Activated CD4-positive, alpha-beta T cell treated with anti-CD3 and anti-CD28 coated beads for 24 hours (primary cell): ENCODE measurements at places on chromosomes 7 and 10.

GRCh38 chr10:32985775-32986350 is 27.8 kb upstream of the ITGB1 start:
- no peak for DNase-seq

DNA sequence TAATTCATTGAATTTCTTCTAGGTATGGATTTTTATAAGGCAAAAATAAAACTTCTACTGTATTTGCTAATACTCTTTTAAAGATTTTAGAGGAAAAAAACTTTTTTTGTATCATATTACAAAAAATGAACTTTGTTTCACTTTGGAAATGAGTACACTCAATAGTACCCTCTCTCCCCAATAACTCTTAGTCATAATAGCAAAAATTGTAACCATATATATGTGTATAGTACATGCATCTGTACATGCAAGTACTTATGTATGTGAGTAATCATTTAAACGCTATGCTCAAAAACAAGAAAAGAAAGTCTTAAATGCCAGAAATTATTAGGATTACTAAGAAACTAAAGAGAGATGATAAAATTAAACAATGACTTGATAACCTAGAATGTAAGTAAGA is 95.9 kb upstream of the HGF start:
- no peak for DNase-seq

DNA sequence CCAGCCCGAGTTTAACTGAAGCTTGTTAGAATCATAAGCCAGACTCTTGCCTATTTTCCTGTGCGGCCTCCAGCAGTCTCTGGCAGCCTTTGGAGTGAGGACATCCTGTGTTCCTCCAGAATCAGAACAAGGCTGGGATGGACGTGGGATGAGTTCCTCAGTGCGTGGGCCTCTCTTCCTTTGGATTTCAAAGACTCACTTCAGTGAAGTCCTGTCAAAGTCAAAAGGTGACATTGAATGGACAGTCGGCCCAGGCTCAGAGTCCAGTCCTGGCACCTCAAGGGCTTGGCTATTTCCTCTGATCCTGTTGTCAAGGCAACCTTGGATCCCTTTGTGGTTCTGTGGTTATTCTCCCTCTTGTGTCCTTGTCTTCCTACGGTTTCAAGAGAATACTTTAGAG is 21.4 kb upstream of the SMC3 start:
- no peak for DNase-seq

DNA sequence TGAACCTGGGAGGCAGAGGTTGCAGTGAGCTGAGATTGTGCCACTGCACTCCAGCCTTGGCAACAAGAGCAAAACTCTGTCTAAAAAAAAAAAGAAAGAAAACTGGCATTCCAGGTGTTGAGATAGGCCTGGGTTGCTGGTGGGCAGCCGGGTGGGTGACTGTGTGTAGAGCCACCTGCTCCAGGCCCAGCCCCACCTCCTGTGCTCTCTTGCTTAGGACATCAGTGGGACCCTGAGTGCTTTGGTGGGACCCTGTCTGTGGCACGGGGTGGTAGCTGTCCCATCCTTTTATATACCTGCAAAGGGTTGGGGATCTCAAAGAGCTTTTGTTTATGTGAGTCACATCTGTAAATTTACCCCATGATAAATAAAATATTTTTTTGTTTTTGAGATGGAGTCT is 6.2 kb downstream of the PAOX start:
- no peak for DNase-seq

DNA sequence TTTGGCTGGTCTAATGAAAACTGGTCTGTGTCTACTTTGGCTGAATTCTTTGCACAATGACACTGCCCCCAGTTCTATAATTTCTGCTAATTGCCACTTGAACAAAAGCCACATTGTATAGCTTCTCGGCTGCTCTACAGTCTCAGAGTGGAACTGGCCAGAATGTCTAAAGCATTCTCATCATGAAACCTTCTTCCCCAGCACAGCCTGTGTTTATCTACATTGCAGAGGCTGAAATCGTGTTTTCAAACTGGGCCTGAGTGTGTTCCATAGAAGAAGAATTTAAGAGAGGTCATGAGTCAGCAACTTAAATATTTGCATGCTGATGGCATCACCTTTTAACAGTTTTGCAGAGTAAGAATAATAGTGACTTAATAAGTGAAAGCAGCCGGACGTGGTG is 177.2 kb downstream of the BUB3 start:
- DNase-seq = no peak

GRCh38 chr10:88417387-88418030 is 165.6 kb downstream of the RNLS start:
- no peak for DNase-seq

GRCh38 chr7:94877731-94878670 is 29.4 kb upstream of the PPP1R9A start:
- no peak for DNase-seq

DNA sequence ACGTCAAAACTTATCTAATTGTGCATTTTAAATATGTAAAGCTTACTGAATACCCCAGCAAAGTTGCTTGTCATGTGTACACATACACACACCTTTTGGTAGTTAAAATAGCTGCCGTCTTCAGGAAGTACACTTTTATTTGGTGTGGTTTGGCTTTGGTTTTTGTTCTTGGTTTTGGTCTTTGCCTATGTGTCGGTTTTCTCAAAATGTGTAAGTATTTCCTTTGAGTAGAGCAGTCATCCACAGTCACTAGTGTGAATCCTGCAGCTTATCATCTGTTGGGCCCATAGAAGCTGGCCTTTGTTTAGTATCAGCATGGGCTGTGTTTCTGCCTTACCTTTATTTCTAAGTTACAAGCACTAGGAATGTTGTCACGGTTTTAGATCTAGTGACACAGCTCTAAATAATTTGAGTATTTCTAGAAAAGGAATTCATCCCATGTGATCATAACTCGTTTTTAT is 35.3 kb downstream of the NET1 start:
- no peak for DNase-seq

DNA sequence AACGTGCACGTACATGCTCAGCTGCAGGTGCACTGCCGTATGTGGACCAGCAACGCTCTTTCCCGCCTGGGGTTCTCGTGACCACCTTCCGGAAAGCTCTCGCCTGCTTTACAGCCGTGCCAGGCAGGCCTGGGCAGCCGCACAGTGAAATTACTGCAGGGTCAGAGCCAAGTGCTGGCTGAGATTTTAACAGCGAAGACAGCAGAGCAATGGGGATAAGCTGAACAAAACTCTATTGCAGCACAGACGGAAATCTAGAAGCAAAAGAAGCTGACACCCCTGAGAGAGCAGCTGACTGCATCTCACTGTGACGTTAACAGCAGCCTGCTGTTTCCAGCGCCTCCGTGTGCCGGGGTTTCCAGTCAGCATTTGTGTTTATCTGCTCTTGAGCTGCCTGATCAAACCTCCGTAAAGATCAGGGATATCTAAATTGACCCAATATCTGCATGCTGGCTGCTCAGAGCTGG is 179.0 kb downstream of the DIP2C start:
- no peak for DNase-seq

GRCh38 chr7:39855325-39855674 is 94.8 kb upstream of the CDK13 start:
- DNase-seq = no peak

- no peak for DNase-seq
Observed at GRCh38 chr7:157585113-157585861, 248.5 kb downstream of the DNAJB6 start.

DNA sequence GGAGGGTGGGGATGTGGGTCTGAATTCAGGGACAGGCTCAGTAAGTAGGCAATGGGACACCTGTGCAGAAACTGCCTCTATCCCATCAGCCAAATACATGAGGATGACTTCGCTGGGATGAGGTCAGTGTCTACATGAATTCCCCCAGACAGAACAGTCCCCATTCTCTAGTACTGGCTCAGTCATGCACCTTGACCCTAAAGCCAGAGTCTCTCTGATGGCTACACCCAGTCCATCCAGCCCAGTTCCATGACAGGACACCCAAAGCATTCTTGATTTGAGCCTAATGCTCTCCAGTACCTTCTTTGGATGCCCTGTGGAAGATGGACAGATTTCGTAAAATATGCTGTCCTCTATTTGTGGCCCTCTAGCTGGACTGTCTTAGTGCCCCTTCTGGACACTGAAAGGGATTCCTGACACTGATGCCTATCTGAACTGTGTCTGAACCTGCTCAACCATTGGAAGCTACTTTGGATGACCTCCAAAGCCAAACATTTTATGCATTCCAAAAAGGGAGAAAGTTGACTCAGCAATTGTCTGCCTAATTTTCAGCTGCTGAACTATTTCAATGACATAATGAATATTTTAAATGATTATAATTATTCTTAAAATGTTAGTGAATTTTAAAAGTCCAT is 14.6 kb downstream of the SFRP4 start:
- DNase-seq = no peak

GRCh38 chr10:18104223-18104872 is 35.9 kb upstream of the CACNB2 start:
- peak; percentile 24 for DNase-seq

GRCh38 chr10:61096056-61096455 is 152.1 kb upstream of the RHOBTB1 start:
- DNase-seq = no peak

DNA sequence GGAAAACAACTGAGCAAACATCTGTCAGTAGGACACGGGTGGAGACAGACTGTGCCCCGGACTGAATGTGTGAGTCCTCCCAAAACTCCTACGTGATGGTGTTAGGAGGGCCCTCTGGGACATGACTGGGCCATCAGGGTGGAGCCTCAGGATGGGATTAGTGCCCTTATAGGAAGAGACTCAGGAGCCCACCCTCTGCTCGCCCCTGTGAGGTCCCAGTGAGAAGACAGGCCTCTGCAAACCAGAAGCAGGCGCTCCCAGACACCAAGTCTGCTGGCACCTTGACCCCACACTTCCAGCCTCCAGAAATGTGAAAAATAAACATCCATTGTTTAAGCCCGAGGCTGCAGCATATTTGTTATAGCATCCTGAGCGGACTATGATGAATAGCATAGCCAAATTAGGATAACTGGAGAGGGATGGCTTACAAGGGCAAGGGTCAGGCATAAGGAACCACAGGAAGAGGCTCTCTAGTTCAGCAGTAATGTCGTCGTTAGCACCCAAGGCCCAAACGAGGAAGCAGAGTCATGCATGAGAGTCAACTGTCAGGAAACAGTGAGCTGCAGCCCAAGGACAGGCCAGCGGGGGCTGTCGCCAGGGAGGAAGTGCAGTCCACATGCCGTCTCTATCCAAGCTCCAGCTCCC is 50.6 kb downstream of the PTPRN2 start:
- no peak for DNase-seq

DNA sequence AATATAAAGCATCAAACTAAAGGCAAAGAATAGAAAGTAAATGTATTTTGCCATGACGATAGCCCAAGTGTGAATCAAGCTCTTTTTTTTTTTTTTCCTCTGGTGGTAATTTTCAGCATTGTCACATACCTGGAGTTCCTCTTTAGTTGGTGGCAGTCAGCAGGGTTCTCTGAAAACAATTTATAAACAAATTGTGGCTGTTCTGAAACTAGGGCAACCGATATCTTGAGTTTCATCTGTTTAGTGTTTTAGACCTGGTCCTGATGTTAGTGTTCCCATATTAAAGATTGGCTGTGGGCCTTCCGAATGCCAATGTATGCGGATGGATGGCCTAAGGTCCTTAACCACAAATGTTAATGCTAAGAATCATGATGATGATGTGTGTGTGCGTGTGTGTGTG is 713.1 kb downstream of the GATA3 start:
- DNase-seq = no peak

GRCh38 chr7:3914051-3914775 is 613.2 kb downstream of the SDK1 start:
- no peak for DNase-seq

GRCh38 chr7:97090761-97091353 is 26.6 kb upstream of the SDHAF3 start:
- DNase-seq = no peak

DNA sequence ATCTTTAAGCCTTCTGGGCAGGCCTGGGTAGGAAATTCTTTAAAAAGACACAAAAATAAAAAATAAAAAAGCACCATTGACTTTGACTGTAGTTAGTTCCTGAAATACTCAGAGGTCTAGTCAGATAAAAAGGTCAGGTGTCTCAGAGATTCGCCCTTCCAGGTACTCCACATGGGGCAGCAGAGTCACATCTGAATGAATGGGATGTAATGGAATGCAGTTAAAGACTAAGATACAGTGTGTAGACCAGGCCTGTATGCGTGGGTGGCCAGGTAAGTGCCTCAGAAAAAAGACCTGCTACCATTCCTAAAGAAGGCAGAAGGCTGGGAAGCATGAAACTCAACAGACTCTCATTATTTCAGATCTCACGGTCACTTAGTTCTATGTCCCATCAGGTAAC is 68.6 kb upstream of the SEM1 start:
- DNase-seq = no peak

- DNase-seq = no peak
Observed at GRCh38 chr7:26658389-26659084, 205.9 kb downstream of the SKAP2 start.

GRCh38 chr10:102712843-102713538 is 1.2 kb downstream of the ARL3 start:
- DNase-seq = no peak

DNA sequence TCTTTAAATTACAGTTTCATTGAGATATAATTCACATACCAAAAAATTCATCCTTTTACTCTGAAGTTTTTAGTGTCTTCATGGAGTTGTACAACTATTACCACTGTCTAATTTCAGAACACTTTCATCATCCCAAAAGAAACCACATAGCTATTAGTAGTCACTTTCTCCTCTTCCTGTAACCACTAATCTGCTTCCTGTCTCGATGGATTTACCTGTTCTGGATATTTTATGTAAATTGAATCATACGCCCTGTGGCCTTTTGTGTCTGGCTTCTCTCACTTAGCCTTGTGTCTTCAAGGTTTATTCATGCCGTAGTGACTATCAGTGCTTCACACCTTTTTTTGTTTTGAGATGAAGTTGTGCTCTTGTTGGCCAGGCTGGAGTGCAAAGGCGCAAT is 135.5 kb downstream of the DOCK1 start:
- DNase-seq = no peak

- DNase-seq = no peak
Observed at GRCh38 chr10:130135676-130136225, 440 bp upstream of the GLRX3 start.

DNA sequence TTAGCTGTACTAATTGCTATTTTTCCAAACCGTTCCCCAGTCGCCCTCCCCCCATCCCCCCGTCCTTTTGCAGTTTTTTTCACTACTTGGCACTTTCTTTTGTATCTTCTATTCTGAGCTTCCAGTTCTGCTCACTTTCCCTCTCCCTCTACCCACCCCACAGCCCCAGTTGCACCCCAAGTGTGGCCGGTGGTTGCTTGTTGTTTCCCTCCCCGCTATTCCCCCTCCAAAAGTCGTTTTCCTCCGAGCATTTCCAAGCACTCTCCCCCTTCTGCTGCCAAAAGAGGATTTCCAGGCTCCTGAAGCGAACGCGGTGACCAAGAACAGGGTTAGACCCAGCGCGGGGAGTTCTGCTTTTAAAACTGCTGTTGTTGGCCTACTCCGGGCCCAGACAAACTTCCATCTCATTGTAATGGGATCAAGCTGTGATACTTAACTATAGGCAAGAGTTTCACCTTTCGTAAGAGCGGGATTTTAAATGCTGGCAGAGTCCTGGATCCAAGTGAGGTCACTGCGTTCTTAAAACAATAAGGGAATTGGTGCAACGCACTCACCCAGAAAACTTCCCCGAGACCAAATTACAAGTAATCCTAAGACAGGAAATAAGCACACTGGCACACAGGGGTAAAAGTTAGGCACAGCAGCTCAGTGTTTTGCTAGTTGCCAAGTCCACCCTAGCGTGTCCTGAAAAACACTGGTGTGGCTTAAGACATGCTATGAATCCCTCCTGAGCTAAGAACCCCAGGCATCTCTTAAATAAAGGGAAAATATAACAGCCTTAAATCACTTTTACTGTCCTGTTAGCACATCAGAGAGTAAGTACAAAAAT is 1.5 kb upstream of the RGS10 start:
- DNase-seq = no peak
